Right hindlimb (tissue), 1 donor: ENCODE measurements at places on chromosomes 7 and 10.

DNA sequence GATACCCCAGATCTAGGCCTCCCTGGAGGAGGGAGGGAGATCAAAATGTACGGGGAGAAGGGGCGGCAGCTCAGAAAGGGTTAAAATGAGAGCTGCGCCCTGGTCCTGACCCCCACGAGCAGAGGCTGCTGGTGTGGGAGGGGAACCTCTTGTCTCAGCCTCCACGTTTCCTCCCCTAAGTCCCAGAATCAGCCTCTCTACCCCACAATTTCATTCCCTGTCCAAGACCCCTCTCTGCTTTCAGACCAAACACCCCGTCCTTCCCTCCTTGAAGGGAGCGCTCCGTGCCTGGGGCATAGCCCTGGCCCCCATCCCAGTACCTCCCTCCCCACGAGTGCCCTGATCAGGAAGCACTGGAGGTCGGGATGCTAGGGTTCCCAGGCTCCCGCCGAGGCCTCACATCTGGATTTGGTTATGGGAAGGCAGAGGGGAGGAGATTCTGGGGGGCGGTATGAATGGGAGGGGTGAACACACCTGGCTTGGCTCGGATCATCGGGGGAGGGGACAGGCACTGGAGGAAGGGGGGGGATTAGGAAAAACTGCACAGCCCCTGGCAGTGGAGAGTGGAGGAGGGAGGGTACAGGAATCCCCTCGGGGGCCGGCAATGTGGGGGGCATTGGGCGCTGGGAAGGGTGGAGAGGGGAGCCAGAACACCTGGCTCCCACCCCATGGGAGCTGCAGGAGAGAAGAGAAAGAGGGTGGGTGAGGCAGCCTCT lies 2.7 kb downstream of the EPHB4 start:
- DNase-seq = no peak

GRCh38 chr7:153627323-153627722 lies 424.9 kb upstream of the DPP6 start:
- DNase-seq = no peak

- no peak for DNase-seq
Measured at GRCh38 chr7:3043544-3044371, at the start of gene CARD11. Gene CARD11 (minus strand): TSS chr7:3043867. CDS start chr7:2958506, 85,361 bp downstream.

GRCh38 chr7:92691578-92691977 lies 101.4 kb upstream of the FAM133B start:
- no peak for DNase-seq

GRCh38 chr10:97500297-97500575 lies 1.5 kb downstream of the UBTD1 start:
- no peak for DNase-seq

GRCh38 chr7:91083855-91084644 lies 180.2 kb upstream of the FZD1 start:
- DNase-seq = no peak

DNA sequence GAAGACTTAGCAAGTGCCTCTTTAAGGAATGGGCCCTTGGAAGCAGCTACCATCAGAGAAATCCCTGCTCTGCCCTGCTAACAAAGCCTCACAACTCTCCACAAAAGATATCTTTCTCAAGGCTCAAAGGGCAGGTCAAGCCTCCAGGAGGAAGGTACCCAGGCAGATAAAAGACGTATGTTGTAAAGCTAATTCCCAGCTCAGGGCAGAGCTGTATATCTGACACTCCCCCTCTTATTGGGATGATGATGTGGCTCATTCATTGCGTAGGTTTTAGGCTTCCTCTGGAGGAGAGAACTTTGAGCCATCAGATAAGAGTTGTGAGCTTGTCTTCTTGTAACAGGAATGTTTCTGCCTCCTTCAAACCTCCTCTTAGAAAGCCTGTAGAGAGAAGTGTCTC lies 145.4 kb downstream of the CALN1 start:
- no peak for DNase-seq

- DNase-seq = no peak
Measured at GRCh38 chr7:31419505-31420055, 79.1 kb upstream of the NEUROD6 start.

DNA sequence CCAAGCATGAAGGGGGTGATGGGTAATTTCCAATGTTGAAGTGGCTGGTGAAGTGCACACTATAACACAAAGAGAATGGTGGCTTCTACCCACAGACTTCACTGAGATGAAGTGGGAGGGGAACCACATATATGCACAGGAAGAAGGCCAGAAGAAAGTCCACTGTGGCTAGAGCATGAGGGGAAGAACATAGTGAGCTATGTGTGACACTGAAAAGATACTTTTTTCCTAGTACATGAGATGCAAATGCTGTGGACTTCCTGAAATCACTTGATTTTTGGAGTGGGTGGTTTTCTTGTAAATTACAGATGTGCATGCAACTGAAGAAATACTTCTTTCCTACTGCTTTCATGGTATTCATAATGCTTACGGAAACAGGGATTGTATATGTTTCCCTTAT lies 115.6 kb upstream of the PHYHIPL start:
- no peak for DNase-seq

- DNase-seq = no peak
Measured at GRCh38 chr7:24936121-24936824, 43.7 kb downstream of the OSBPL3 start.

- no peak for DNase-seq
Measured at GRCh38 chr10:90709727-90710126, 148.1 kb downstream of the HTR7 start.
